Amniotic stem cell (primary cell): ENCODE measurements at places on chromosomes 7 and 10.
A peak's percentile ranks its signal among the peaks of the same experiment; 100 is the strongest.

DNA sequence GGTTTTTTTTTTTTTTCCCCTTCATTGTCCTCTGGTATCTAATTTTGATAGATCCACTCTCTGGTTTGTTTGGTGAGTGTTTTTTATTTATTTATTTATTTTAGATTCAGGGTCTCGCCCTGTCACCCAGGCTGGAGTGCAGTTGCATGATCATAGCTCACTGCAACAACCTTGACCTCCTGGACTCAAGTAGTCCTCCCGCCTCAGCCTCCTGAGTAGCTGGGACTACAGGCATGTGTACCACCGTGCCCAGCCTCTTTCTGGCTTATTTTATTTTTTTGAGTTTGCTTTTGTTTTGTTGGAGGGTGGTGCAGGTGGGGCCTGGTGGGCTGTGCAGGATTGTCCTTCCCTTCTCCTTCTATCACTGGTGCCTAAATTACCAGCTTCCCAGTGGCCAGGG is 187.2 kb upstream of the SH2B2 start:
- DNase-seq: no peak

GRCh38 chr7:134778941-134779740 is at the start of gene CALD1:
Gene CALD1, plus strand, starts transcription at chr7:134779634. Its CDS starts 88,100 bp downstream, at chr7:134867734.
- DNase-seq: peak; percentile 96

- no peak for DNase-seq
These were observed 86.3 kb downstream of the KAT6B start for GRCh38 chr10:74912682-74913081.

GRCh38 chr7:68537774-68538071 is 1060.6 kb upstream of the AUTS2 start:
- no peak for DNase-seq

GRCh38 chr7:102978284-102978683 is 65.5 kb downstream of the LRRC17 start:
- peak; percentile 18 for DNase-seq

DNA sequence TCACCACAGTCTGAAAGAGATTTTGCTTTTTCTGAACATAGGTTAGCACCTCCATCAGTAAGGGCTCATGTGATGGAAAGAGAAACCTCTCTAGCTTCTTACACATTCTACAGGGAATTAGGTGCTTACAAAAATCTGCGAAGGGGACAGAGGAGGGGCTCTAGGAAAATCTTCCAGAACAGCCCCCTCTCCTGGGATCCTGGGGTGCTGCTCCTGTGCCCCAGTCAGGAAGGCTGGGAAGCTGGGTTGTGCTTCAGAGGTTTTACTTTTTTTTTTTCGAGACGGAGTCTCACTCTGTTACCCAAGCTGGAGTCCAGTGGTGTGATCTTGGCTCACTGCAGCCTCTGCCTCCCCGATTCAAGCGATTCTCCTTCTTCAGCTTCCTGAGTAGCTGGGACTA is 7.5 kb upstream of the FAM171A1 start:
- DNase-seq: no peak
